Fibroblast of mammary gland (primary cell): ENCODE measurements at places on chromosomes 16 and 17.

DNA sequence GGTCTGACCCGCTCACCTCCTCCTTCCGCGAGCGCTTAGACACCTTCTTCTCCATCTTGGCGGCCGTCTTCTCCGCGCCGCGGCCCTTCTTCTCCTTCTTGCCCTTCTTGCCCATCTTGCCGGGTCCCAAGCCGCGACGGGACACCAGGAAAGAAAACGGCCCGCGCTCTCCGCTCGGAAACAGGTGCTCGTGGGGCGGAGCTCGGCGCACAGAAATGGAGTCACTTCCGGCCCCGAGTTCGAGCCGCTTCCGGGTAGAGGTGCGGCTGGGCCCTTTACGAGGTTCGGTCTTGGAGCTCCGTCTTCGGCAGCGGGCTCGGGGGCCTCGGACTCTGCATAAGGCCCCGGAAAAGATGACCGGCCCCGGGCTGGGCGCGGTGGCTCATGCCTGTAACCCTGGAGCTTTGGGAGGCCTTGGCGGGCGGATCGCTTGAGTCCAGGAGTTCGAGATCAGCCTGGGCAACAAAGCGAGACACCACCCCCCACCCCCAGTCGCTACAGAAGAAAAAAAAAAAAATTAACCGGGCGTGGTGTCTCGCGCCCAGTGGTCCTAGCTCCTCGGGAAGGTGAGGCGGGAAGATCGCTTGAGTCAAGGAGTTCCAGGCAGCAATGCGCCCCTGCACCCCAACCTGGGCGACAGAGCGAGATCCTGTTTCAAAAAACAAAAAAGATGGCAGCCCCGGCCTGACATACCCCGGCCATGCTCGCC, at the start of gene KLHDC4:
Gene KLHDC4, minus strand, starts transcription at position 211 of the 709 bp plus-strand sequence. Its CDS starts 96 bp downstream, at position 115.
- peak; percentile 81 for DNase-seq

DNA sequence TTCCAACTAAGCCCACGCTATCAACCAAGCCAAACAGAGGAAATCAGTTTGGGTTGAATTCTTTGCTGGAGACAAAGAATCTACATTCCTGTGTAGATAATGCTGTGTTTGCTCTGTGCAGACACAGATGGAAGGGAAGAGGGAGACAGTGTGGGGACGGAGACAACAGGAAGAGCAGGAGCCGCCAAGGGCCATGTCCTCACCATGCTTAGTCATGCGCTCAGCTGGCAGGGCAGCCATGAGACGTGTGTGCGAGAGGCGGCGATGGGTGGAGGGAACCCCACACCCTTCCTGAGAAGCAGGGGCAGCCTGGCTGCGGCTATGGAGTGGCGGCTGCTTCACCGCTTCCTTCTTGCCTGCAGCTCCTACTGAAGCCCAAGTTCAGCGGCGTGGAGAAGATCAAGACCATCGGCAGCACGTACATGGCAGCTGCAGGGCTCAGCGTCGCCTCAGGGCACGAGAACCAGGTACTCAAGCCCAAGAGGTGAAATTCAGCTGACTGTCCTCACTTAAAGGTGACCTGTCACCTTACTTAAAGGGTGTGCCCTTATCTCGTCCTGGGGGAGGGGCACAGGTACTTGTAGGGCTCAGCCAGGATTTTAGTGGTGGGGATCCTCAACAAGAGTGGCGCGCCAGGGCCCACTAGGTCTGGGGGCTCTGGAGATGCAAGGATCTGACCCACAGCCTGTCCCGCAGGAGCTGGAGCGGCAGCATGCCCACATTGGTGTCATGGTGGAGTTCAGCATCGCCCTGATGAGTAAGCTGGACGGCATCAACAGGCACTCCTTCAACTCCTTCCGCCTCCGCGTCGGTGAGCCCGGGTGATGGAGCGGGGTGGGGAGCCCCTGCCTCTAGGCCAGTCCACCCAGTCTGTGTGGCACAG, 47.5 kb downstream of the ADCY7 start:
- peak; percentile 76 for DNase-seq

- DNase-seq: no peak
Measured at GRCh38 chr17:1272701-1273100, 2.5 kb downstream of the BHLHA9 start.

DNA sequence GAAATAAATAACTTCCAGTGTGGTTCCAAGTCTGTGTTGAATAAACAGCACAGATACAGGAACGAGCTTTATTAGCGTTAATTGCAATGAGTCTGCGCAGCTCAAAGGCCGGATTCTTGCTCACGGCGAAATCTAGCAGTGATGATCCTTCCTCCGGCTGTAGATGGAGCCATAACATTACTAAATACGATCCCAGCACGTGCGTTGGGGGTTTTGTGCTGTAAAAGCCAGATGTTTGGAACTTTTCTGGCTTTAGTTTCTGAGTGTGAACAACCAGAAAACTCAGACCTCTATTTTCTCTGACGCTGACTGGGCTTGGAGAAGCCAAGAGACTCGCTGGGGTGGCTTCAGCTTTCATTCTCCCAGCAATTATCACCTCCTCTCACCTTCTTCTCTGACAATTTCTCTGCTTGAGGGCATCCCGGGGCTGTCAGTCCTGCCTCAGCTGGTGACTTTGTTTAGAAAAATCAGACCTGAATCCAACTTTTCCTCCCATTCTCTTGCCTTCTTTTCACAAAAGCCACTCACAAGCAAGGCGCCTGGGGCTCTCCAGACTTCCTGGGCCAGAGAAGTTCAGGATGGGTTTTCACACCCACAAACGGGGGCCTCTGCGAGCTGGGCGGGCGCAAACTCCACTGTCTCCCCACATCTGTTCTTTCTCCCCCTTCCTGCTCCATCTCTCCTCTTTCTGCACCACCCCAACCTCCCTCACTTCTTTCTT, 47.1 kb upstream of the AKTIP start:
- DNase-seq: peak; percentile 89

- no peak for DNase-seq
Measured at GRCh38 chr17:2847381-2848333, 51.4 kb downstream of the RAP1GAP2 start.

- DNase-seq: no peak
Measured at GRCh38 chr16:30829130-30830071, 42.4 kb upstream of the ZNF629 start.

- DNase-seq: no peak
Measured at GRCh38 chr17:81000631-81001357, 9.2 kb downstream of the CHMP6 start.

DNA sequence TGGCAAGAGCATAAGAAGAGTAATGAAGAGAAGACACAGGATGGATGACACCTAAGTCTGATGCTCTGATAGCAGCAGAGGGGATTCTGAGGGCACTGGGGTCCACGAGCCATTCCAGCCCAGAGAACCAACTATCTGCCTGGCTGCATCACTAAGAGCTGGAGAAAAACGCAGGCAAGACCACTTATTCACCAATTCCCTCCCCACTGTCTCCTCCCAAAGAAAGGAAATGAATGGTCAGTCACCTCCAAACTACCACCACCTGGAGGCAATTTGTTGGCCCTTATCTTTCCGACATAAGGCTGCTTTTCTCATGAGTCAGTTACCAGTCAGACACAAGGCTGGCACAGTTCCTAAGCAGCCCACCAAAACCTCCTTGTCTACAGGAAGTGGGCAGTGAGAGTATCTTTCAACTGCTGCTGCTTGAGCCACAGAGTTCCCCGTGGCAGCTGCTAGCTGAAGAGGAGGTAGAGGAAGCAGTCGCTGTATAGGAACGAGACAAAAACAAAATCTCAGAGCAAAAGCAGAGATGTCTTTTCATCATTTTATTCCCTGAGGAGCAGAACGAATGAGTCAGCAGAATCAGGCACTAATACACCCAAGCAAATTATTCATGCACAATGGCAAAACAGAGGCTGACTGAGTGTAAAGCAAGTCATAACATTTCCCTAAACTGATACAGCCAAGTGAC, 111.1 kb downstream of the SMG6 start:
- DNase-seq: peak; percentile 98
